Vagina (tissue), 2 donors: ENCODE measurements at places on chromosomes 6 and 20.

GRCh38 chr20:33408716-33409654 lies 7.7 kb upstream of the CDK5RAP1 start:
- DNase-seq, result no peak

DNA sequence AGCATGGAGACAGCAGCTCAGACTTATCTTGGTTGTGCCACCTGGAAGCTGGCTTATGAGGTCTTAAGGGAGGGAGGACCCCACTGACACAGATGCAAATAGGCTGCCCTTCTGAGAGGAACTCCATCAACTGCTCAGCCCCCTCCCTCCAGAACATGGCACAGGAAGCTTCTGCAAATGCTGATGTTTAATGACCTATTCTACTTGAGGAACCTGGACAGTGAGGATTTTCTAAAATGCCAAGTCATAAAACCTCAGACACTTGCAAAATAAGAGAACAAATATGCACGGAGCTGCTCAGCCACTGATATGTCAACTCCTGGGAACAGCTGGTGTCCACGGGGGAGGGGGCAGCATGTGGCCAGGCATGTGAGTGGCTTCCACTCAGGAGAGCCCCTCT lies 3.5 kb downstream of the CST9 start:
- no peak for DNase-seq

GRCh38 chr6:155765275-155766194 lies 309.9 kb upstream of the NOX3 start:
- DNase-seq, result no peak

DNA sequence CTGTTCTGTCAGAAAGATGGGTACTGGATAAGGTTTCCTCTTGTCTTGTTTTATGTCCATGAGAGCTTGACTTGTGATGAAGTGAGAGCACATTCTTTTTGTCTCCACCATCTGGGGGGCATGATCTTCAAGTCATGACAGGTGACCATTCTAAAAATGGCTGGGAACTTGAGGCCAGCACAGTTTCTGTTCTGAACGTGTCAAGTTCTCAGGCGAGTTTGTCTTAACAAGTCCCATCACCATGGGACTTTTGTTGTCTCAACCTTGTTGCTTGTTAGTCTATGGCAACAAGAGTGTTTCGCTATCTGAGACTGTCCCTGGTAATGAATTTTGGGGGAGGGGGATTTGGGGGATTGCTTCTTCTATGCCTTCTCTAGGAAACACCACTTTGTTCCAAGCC lies 25.6 kb upstream of the ENPP4 start:
- DNase-seq, result no peak

DNA sequence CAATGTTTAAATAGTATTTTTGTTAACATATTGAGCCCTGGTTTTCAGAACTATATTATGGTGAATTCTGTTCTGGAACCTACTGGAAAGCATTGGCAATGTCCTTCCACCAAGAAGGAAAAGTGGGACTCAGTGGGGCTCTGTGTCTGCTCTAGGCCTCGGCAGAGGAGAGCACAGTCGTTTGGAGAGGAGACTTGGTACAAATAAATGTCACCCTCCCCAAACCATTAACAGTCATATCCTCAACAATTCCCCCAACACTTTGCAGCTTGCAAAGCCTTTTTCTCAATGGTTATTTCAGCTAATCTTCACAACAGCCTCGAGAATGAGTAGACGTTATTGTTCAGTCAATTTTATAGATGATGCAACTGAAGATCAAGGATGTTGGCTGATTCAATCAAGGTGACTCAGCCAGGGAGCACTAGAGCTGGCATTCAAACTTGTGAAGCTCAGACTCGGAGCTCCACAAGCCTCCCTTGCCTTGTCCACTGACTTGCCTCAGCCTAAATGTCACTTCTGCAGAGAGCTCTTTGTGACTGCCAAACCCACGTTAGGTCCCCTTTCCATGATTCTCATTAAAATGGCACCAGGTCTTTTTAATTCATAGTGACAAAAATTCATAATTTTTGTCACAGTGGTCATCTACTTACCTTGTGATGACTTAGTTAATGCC lies 60.6 kb downstream of the TOX2 start:
- DNase-seq, result no peak

DNA sequence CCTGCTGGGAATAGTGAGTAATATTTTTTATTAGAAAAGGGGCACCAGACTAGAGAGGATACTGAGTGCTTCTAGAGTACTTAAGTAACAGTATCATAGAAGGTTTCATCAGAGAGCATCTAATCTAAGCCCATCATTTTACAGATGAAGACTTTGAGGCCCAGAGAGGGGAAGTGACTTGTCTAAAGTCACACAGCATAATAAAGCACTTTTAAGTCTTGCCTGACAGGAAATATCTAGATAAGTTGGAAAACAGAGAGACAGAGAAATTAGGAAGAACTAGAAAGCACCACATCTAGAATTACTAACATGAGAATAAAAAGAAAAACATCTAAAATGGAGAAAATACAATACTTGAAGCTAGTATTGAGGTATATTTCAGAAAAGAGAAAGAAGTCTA lies 6.0 kb downstream of the HLA-DMA start:
- no peak for DNase-seq

DNA sequence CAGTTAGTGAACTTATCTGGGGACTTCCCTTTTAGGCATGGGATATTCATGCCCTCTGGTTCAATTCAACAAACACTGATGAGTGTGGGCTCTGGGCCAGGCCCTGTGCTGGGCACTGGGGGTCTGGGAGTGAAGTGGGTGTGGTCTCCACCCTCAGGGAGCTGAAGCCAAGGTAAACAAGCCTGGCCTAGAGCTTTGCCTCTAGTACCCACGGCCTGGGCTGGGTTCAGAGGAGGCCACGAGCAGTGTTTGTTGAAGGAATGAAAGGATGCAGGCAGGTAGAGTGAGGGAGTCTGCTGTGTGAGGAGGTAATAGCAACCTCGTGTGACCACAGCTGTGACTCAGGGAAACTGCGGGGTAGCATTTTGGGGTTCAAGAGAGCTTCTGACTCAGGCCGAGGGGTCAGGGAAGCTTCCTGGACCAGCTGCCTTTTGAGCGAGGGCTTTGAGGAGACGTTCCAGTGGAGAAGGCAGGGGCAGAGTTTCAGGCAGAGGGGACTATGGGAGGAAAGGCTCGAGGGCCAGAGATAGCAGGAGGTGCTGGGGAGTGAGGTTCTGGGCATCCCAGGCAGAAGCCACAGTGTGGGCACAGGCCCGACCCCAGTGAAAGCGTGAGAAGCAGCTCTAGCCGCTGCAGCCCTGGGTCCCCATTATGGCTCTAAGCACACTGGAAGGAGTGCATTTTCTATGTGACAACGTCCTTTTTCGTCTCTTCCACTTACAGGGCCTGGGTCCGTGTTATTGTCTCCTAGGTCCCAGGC lies 5.6 kb downstream of the MYLK2 start:
- no peak for DNase-seq

- DNase-seq, result no peak
These were observed 20.5 kb downstream of the CLVS2 start for GRCh38 chr6:123016431-123017103.

- DNase-seq, result no peak
These were observed 19.9 kb upstream of the RIPOR3 start for GRCh38 chr20:50711113-50711825.
